ENCODE measurements at places on chromosomes 13 and 19.

- peak; percentile 2 for DNase-seq
Measured at GRCh38 chr19:44050740-44051649, 841 bp upstream of the ZNF223 start.

DNA sequence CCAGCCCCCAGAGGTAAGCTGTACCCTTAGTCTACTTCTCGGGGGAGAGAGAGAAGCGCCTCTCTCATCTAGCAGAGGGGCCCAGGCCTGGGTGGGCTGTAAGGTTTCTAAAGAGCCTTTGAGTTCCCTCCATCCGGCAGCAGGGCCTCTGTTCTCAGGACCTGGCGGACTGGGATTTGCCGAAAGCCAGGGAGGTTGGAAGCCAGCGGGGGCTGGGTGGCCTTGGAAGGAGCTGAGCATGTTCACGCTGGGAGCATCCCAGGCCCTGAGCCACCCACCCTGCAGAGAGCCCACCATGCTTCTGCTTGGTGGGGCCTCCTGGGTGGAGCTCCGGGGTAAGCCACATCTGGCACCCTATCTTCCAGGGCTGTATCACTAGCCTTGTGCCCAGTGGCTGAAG is 7.8 kb downstream of the SLC7A10 start:
- no peak for DNase-seq

GRCh38 chr13:29266756-29267733 is 328.4 kb downstream of the SLC7A1 start:
- DNase-seq: no peak

GRCh38 chr19:44796701-44797115 is 12.2 kb upstream of the BCAM start:
- DNase-seq: no peak

DNA sequence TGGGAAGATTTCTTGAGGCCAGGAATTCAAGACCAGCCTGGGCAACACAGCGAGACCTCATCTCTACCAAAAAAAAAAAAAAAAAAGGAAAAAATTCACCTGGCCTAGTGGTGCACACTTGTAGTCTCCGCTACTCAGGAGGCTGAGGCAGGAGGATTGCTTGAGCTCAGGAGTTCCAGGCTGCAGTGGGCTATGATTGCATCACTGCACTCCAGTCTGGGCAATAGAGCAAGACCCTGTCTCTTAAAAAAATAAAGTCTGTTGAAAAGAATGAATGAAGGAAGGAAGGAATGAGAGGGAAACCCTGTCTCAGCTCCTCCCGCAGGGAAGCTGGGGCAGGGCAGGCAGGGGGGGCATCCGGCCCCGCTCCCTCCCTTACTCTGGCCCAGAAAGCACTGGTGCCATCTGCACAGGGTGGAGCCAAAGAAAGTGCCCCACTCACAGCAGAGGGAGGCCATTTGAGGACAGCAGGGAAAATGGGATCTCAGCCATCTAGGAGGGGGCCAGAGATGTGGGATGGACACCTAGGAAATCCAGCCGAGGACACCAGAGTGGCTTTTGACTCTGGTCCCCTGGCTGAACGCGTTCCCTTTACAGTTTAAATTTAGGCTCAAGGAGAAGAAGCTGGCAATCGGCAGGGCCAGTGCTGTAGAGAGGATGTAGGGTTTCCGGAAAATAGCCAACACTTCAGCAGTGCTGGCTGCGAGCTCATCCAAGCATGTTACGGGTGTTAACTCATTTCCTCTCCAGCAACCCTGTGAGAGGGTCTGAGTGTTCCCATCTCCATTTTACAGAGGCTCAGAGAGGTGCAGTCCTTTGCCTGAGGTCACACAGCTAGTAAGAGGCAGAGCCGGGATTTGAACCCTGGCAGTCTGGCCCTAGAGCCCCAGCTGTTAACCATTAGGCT is 3.6 kb upstream of the HPN start:
- DNase-seq: no peak

GRCh38 chr19:30649934-30650614 is 277.9 kb downstream of the ZNF536 start:
- peak; percentile 10 for DNase-seq

DNA sequence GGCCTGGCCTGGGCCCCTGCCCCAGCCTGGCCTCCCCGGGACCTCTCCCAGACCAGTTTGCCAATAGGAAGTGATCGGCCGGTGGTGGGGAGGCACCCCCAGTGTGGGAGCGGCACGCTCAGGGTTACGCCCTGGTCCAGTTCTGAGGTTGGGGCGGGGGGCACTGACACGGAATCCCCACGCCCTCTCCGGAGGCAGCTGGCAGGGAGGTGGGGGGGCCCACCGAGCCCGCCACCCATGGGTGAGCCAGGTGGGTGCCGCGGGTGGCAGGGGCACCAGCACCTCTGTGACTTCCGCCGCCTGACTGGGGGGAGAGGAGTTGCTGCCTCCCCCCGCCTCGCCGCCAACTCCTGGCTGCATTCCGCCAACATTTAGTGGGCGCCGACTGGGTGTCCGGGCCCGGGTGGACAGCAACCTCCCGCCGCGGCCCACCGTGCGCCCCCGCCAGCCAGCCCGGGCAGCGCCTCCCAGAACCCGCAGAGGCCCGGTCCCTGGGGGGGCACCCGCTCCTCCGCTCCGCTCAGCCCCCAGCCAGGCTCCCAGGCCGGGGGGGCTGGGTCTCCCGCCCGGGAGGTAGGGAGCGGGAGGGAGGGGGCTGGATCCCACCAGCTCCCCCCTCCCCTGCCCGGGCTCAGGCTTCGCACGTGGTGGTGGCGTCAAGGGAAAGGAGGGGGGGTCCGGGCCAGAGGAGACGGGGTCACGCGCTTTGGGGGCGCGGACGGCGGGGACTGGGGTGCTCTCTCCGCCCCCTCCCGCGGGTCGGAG is 2.0 kb downstream of the ZBTB7A start:
- DNase-seq: peak; percentile 58

GRCh38 chr13:79477968-79478367 is 3.0 kb upstream of the NDFIP2 start:
- DNase-seq: no peak

- peak; percentile 33 for DNase-seq
Measured at GRCh38 chr19:41638641-41639081, 11.8 kb upstream of the CEACAM4 start.

GRCh38 chr19:16293118-16294091 is 31.2 kb upstream of the KLF2 start:
- no peak for DNase-seq

DNA sequence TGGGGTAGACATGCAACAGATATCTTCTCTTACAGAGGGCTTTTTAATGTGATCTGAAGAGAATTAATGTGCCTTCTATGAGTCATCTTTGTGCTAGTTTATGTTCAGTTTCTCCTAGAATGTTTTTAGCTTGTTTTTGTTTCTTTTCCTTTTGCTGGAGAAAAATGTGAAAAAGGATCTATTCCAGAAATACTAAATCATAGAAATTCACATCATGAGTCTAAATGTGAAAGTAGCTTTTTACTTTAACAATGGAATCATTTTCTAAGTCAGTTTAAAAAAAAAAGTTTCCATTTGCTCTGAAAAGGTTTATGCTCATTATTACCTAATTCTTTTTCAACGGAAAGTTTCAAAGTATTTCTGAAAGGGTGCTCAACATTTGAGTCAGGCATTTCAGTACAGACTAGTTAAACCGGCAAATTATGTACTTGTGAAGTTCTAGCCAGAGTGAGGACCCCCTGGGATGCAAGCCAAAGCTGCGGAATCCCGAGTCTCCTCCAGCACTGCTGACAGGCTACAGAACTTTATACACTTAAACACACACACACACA is 72.9 kb downstream of the SPATA13 start:
- no peak for DNase-seq

DNA sequence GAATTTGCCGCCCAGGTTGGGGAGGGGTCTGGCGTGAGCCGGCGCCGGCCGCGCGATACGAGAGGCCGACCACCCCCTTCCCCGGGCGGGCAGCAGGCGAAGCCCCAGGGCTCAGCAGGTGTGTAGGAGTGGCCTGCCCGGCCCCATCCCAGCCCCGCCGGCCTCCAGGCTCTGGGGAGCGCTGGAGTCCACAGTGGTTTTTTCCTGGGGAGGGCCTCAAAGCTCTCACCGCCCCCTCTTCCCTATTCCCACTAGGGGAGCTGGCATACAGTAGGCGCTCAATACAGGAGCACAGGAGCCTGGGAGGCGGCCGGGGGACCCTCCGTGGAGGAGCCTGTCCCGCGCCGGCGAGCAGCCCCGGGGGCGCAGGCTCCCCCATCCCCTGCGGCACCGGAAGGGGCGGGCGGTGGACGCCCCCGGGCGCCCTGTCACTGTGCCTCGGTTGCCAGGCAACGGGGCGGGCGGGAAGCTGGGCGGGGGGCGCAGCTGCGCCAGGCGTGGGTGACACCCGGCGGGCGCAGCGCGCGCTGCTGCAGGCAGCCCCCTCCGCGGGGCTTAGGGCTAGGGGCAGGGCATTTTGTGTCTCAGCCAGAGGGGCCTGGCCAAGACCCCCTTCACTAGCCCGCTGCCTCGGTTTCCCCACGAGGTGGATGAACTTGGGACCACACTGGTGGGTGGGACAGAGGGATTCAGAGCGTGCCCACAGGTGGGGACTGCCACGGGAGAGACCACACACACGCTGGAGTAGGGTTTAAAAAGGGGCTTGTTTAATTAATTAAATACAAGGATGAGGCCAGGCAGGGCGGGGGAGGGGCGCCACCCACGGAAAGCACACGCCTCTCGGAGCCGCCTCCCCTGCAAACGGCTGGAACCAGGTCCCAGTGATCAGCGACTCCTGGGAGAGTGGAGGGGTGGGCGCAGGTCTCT is 3.6 kb upstream of the REXO1 start:
- DNase-seq: peak; percentile 80

DNA sequence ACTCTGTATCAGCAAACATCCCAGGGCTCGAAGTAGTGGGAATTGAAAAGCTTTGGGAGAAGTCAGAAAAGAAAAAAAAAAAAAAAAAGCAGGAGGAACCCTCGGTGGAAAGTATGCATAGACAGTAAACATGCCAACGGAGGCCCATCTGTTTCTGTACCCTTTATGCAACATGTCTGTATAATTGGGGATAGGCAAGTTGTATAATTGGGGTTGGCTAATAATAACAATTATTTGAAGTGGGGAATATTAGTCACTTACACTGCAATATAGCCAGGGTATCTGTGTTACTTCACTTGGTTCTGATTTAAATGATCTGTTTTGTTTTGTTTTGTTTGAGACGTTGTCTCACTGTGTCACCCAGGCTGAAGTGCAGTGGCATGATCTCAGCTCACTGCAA is 12.1 kb upstream of the IGFL4 start:
- no peak for DNase-seq

GRCh38 chr19:37583340-37583739 is 11.3 kb downstream of the ZNF571 start:
- no peak for DNase-seq

GRCh38 chr19:35565016-35565856 is 1.8 kb upstream of the ATP4A start:
- no peak for DNase-seq

GRCh38 chr13:62014299-62014698 is 598.6 kb upstream of the PCDH20 start:
- no peak for DNase-seq

GRCh38 chr19:2359992-2360685 is at the start of gene TMPRSS9:
TMPRSS9 (plus strand) TSS chr19:2360265; CDS start chr19:2389786, 29,521 bp downstream.
- no peak for DNase-seq

DNA sequence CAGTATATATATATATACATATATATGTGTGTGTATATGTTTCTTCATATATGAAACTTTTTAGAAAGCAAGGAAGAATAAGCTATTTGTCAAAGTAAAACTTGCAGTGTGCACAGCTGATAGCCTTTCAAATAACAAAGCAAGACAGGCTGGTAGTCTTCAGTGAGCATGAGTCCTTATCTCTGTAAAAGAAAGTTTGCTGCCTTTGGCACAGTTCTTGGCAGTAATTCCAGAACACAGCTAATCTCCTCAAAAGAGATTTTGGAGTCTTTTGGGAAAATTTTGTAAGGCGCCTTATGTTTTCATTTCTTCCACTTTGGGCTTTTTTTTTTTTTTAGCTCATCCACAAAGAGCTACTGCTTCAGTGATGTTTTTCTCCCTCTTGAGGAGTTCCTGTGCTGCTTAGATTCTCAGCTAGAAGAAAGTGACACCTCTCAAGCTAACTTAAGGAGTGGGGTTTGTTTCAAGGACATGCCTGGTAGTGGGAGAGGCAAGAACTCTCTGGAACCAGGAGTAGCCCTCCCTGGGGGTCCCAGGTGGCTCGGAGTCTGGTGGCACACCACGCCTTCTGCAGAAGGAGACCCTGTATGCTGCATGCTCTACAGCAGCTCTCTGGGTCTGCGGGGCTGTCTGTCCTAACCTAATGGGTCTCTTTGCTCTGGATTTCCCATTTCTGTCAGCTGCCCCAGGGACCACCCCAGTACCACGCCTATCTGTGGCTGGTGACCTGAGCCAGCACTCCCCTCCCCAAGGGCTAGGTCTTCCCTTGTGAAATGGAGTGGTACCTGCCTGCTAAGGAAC is 58.8 kb downstream of the TNFRSF19 start:
- DNase-seq: no peak

- no peak for DNase-seq
Measured at GRCh38 chr13:91303031-91303430, 44.5 kb upstream of the MIR17HG start.

GRCh38 chr13:77740931-77741596 is 43.6 kb downstream of the SLAIN1 start:
- DNase-seq: no peak

DNA sequence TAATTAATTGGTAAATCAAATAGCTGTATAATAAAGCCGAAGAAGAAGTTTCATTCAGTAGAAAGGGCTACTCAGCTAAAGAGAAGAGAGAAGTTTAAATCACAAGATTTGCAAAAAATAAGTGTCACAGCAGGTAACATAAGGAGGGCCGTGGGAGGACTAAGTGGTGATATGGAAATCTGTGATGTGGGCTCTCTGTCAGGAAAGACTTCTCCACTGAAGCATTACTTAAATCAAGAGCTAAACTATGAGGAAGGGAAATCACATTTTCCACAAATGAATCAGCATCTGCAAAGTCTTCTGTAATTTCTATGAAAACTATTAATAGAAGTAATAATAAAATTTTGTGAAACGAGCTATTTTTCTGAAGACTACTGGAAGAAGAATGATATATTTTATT is 153.8 kb downstream of the PCDH9 start:
- no peak for DNase-seq

DNA sequence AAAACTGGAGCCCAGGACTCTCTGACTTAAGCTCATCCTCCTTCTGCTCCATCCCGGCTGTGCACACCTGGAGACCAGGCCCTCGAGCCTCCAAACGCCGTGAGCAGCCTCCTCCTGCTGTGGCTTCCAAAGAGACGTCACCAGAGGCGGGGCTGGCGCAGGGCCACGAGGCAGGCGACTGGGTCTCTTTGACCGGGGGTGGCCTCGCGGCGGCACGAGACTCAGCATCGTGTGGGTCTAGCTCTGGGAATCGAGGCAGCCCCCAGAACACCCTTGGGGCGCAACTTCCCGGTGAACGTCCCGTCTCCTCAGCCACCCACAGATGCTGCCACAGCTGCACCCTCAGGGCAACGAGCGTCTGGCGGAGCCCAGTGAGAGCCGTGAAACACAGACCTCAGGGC is 22.8 kb downstream of the RASA3 start:
- DNase-seq: no peak

DNA sequence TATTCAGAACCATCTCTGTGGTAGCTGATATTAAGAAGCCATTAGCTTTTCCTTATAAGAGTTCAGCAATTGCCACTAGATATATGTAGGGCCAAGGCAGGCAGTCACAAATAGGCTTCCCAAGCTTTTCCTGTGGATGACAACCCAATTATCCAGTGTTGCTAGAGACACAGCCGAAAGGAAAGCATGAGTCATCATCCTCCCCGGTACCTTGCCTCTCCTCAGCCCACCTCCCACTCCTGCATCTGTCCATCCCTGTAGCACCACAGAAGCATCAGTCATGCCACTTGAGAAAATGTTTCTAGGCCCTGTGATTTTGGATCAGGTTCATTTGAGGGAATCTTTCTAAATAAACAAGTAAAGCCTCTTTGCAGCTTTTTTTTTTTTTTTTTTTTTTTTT is 204.3 kb downstream of the DNAJC15 start:
- no peak for DNase-seq

GRCh38 chr13:108597943-108598342 is 31.5 kb upstream of the MYO16 start:
- no peak for DNase-seq

Measured in CD4-positive, alpha-beta T cell treated with Interleukin-1 beta for 1 hour (primary cell).